Nasal cavity respiratory epithelium epithelial cell of viscerocranial mucosa (primary cell): ENCODE measurements at places on chromosomes 1 and 21. TPM values are rescaled to one million over a fixed set of nuclear protein-coding genes. Genes with fewer than 3 reads are reported as not detected.

Gene STPG1
- total RNA-seq = 6.2 and 8.5 TPM in 2 replicates

Gene ASAP3
- 2.7 and 10.5 TPM in 2 replicates for total RNA-seq

Gene RBP7
- 0.28 TPM in 1 of 2 replicates, not detected in the other for total RNA-seq

Gene EXO1
- total RNA-seq = 0.36 and 0.68 TPM in 2 replicates

Gene CNKSR1
- 12.3 and 19.6 TPM in 2 replicates for total RNA-seq

Gene ORC1
- total RNA-seq = 0.14 and 0.34 TPM in 2 replicates

Gene OR14K1
- not detected in 2 replicates for total RNA-seq

Gene MNDA
- not detected in 2 replicates for total RNA-seq

Gene LCA5L
- total RNA-seq = 1.4 and 2.4 TPM in 2 replicates

Gene TPM3
- 166 and 392 TPM in 2 replicates for total RNA-seq

Gene DMBX1
- total RNA-seq = under 0.01 TPM in 1 of 2 replicates, not detected in the other

Gene TINAGL1
- total RNA-seq = 88.2 and 129 TPM in 2 replicates

Gene GPR52
- 0.34 and 0.78 TPM in 2 replicates for total RNA-seq

Gene APCS
- total RNA-seq = not detected in 2 replicates

Gene SSU72
- total RNA-seq = 69.4 and 83.5 TPM in 2 replicates

Gene POMGNT1
- 48.5 and 57.4 TPM in 2 replicates for total RNA-seq

Gene CRYAA
- not detected in 2 replicates for total RNA-seq
